Right forelimb (tissue), 1 donor: ENCODE measurements at places on chromosomes 4 and X.

DNA sequence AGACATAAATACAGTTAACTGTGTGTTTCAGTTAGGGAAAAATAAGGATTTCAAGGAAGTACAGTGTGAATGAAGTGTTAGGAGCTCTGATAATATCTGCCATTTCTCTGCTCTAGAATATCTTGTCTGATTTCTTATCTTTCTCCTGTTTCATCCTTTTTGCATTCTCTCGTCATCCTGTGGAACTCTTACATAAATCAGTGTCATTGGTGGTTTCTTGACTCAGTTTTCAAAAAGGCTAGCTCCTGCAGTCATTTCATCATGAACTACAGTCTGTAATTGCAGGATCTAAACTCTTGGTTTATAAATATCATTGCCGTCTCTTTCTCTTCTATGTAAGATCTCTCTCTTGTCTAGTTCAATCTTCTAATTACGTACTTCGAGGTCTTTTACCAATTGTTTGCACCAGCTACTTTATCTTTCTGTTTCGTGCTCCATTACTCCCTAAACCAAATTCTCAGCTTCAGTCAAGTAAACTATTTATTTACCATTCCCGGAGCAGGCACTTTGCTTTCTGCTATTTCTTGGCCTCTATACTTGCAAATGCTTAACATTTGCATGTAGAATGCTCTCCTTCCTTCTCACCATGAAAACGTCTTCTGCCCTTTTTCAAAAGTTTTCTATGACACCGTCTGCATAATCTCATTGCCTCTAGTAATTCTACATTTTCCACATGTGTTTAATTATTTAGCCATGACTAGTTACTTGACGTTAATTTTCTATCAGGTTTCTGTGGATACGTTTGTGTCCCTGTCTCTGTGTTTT, 294.0 kb downstream of the TENM3 start:
- no peak for DNase-seq

DNA sequence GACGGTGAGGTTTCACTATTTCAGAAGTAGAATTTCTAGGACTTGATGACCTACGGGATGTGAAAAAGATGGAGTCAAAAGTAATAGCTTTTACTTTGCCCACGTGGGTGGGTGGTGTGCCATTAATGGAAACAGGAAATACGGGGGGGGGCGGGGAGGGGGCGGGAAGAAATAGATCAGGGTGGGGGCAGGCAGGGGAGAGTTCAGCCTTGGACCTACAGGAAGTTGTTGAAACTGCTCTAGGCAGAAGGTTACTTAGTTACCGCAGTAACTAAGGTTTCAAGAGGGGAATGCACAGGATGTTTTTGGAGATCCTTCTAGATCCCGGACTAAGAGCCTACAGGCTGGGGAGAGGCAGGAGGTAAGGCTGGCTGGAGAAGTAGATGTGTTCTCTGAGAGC, 3.6 kb upstream of the FHL1 start:
- no peak for DNase-seq

DNA sequence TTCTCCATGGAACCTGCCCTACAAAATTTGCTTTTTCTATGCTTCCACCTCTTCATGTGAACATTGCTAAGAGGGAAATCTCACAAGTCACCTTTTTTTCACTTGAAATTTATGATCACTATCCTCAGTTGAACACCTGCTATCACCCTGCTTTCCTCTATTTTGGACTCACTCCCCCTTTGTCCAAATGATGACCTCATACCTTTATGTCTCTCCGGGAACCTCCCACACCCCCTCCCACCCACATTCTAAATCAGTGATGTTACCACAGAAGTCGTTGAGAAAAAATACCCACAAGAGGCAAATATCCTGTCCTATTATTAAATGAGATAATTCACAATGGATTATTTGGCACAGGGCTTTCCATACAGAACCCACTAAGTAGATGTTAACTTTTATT, 156.5 kb downstream of the RNF150 start:
- DNase-seq: no peak

- peak; percentile 87 for DNase-seq
Measured at GRCh38 chr4:24583451-24584210, 723 bp downstream of the DHX15 start.

- DNase-seq: no peak
Measured at GRCh38 chrX:106932960-106933537, 12.8 kb downstream of the CLDN2 start.

DNA sequence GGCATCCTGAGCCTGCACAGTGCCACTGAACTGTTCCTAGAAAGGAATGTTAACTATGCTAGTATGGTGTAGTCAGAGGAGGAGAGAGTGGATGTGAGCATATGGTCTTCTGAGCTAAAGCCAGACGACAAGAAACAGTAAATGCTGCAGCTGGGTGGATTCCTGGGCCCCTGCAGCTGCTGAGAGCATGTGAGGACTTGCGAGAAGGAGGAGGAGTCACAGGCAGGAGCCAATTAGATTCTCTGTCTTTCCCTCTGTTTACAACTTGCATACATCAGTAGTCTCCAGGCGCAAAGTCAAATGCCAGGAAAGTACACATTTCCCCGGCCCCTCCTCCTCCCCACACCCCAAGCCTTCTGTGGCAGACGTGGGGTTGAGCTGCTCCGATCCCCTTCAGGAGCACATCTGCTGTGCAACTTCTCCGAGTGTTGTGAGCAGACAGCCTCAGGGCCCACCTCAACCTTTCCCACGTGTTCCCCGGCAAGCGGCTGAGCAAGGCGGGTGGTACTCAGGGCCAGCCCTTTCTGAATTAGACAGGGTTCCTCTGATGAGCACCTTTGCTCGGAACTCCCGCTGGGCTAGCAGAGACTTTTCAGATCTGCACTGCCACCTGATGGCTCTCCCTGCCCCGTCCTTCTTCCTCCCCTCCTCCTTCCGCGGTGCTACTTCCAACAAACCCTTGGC, 108.7 kb upstream of the ATP6AP2 start:
- DNase-seq: peak; percentile 65

- no peak for DNase-seq
Measured at GRCh38 chrX:139134316-139134715, 396.2 kb upstream of the F9 start.

GRCh38 chr4:48336146-48336870, 5.0 kb upstream of the SLAIN2 start:
- no peak for DNase-seq

- no peak for DNase-seq
Measured at GRCh38 chr4:187479511-187479910, 516.1 kb upstream of the ZFP42 start.

DNA sequence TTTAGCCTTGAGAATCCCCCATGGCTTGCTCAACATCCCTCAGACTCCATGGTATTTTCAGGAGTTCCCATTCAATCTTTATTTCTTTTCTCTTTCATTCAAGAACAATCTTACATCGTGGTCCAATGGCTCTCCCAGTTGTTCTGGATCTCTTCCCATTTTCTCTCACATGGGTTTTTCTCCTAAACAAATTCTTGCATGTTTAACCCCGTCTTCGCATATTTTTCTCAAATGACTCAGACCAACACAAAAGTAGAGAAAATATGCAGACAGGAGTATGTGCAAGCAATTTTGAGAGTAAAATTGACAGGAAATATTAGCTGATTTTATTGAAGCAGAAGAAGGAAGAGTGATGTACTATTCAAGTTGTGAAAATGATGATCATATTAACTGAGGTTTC, 396.4 kb upstream of the TRAM1L1 start:
- DNase-seq: no peak

DNA sequence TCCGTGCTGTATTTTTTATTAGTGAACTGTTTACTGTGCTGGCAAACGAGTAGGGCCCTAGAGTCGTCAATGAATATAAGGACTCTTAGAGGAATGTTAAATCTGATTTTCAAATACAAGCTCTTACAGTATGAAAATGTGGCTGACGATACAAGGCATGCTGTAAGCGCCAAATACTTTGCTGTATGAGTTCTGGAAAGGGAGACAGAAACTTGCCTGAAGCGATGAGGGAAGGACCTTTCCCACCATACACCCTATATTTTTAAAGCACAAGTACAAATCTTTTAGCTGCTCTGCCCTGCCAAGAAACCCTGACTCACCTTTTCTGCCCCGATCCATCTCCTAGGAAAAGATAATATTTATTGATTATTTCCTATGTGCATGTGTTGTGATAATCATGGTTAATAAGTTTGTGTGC, 15.7 kb upstream of the RUFY3 start:
- DNase-seq: no peak

DNA sequence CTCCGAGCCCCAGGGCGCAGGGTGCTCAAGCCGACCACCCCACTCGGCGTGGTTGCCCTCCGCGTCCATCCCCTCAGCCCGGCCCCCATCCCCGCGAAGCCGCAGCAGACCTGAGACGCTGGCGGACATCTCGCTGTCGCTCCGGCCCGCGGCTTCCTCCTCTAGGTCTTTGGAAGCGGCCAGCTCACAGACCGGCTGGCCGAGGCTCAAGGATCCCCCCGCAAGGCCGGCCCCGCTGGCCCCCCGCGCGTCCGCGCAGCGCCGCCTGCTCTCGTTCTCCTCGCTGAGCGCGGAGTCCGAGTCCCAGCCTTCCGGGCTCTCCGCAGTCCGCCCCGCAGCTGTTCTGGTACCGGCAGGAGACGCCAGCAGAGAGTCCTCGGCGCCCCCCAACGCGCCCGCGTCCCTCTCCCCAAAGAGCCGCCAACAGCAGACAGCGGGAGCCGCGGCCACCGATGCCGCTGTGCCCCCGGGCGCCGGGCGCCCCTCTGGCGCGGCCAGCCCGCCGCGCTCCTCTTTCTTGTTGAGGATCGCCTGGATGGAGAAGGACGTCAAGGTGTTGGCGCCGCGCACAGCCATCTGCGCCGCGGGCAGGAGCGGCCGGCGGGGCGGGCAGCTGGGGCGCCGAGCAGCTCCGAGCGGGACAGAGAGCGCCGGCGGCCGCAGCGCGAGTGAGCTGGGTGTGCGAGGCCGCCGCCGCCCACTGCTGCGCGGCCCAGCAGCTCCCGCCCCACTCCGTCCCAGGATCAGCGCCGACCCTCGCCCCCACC, at the start of gene NKX3-2:
Gene NKX3-2 (minus strand): TSS at position 670 of the 767 bp plus-strand sequence. CDS start 94 bp downstream, at position 576.
- peak; percentile 65 for DNase-seq

- DNase-seq: no peak
Measured at GRCh38 chrX:38982370-38982769, 181.1 kb downstream of the MID1IP1 start.

DNA sequence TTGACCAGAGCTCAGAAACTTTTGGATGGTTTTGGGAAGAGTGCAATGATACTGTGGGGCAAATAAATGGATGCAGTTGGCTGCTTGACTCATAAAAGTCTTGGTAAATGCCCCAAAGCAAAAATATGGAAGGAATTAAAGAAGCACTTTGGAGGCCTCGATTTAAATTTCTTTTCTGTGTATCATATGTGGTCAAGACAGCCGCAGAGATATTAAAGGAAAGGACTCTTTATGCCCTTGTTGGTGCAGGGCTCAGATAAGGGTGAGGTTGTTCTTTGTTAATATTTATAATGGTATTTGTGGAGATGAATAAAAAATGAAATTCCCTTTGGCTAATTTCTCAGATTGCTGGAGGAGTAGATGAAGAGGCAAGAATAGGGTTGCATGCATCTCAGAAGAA, 90.2 kb downstream of the NHS start:
- no peak for DNase-seq

DNA sequence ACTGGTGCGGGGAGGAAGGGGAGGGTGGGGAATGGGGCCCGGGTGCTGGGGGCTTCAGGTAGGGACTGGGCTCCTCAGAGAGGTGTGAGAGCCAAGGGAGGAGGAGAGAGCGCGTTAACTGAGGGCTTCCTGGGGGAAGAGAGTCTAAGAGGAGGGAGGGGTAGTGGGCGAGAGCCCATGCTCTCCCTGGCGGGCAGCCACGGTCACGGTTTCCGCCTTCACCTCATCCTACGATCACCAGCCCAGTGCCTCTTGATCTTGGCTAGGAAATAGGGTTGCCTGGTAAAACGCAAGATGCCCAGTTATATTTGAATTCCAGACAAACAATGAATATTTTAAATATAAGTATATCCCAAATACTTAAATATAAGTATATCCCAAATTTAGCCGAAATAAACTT, 60.8 kb upstream of the GRPEL1 start:
- no peak for DNase-seq

GRCh38 chrX:56764975-56765791, 36.1 kb downstream of the NBDY start:
- DNase-seq: no peak

DNA sequence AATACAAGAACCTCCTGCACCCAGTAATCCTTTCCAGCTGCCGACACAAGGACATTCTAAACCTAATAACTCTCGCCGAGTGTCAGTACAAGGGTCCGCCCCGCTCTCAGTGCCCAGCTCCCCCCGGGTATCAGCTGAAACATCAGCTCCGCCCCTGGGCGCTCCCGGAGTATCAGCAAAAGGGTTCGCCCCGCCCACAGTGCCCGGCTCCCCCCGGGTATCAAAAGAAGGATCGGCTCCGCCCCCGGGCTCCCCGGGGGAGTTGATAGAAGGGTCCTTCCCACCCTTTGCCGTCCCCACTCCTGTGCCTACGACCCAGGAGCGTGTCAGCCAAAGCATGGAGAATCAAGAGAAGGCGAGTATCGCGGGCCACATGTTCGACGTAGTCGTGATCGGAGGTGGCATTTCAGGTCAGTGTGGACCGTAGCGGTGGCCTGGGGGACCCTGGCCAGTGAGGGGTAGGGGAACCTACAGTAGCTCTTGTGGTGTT, at the start of gene MAOA:
Gene MAOA (plus strand): TSS at position 295 of the 490 bp plus-strand sequence. CDS start 43 bp downstream, at position 338.
- peak; percentile 40 for DNase-seq

- DNase-seq: no peak
Measured at GRCh38 chrX:154525606-154526490, 9.8 kb upstream of the FAM3A start.

DNA sequence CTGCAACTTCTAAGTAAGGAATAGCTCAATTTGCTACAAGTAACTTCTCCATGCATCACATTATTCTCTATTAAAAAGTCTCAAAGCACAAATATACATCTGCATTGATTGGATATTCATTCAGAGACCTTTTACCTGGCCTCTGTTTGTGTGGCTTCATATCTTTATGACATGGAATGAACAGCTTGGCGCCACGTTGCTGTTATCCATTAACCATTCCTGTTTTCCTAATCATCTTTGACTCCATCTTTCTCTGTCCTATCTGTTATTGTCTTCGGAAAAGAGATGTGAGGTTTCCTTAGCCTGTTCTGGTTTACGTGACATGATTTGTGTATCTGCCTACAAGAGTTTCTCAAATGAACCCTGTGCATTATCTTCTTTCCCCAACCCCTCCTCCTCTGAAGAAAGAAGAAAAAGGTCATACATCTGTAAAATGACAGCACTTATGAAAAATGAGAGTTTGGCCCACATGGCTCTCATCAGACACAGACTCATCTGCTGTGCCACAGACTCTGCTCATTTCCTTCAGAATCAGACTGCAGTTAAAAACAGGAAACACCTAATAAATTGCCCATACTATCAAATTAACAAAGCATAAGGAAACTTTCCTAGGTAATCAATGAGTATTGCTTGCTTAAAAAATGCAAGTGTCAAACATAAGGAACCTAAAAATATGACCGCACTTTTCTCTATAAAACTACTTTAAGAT, 347.6 kb upstream of the FAM241A start:
- no peak for DNase-seq
